H54 (cell line): ENCODE measurements at places on chromosomes 12 and 14.

DNA sequence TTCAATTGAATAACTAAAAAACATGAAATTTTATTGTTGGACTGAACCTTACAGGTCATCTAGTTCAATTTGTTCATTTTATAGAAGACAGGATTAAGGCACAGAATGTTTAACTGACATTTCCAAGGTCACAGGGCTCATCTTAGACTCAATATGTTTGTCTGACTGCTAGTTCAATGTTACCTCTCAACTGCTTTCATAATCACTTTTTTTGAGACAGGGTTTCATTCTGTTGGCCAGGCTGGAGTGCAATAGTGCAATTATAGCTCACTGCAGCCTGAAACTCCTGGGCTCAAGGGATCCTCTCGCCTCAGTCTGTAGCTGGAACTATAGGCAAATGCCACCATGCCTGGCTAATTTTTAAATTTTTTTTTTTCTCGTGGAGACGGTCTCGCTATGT, 24.4 kb upstream of the ITGA5 start:
- no peak for DNase-seq

- DNase-seq, result no peak
Measured at GRCh38 chr12:94145191-94145983, 3.0 kb upstream of the PLXNC1 start.

DNA sequence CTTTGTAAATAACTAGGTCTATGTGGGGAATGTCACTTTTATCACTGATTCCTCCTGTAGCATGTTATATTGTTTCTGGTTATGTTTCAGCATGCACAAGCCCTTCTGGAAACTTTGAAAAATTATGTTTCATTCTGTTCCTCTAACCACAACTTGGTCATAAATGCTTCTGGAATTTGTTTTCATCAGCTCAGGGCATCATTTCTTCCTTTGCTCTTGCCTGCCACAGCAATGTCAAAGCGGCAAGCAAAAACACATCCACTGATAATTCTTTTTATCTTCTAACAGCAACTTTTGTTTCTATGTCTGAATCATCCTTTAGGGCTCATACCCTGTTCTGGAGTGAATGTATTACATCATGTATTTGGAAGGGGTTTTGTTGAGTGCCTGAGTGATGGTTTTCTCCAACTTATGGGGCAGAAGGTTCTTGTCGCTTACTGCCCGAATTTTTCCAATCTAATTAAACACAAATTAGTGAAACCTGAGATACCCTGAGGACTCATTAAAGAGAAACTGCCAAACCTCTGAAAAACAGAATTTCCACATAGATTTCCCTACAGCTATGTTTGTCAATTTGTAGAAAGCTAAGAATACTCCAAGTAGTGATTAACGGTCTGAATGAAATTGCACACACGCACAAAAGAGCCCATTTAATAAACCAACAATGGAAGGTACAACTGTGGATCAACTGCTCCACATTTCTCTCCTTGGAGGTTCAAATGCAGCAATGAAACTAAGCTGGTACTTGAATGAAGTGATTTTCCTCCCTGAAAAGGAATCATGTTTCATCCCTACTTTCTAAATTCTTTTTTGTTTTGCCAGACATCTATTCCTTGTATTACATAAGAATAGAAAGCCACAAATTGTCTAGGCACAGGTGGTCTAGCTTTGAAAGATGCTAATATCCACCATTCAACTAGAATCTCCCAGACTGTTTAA, 173.5 kb upstream of the KRR1 start:
- DNase-seq, result no peak

DNA sequence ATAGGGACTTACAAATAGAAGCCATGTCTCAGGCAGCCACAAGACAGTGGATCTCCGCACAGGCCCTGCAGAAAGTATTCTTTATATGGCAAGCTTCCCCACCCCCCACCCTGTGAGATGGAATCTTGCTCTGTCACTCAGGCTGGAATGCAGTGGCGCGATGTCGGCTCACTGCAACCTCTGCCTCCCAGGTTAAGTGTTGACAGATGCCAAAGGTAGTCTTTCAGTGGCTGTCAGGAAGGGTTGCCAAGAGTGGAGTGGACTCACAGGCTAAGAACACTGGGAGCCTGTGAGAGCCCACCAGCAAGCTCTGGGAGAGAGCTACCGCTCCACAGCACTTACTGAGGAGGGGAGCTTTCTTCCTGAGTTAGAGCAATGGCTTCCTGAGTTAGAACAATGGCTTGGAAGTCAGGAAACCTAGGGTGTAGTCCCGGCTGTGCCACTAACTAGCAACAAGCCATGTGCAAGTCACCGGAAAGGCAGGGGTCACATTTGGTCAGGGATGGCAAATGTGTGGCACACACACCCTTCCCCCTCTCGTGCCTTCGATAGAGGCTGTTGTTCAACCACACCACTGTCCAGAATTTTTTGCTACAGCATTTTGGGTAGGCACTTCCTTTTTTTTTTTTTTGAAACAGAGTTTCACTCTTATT, 2.6 kb downstream of the RNASE1 start:
- no peak for DNase-seq

GRCh38 chr12:6376079-6376869, 911 bp upstream of the SCNN1A start:
- peak; percentile 73 for DNase-seq

- no peak for DNase-seq
Measured at GRCh38 chr14:56153267-56153666, 35.1 kb downstream of the PELI2 start.

GRCh38 chr14:69750495-69750894, 16.4 kb upstream of the SRSF5 start:
- DNase-seq, result no peak

DNA sequence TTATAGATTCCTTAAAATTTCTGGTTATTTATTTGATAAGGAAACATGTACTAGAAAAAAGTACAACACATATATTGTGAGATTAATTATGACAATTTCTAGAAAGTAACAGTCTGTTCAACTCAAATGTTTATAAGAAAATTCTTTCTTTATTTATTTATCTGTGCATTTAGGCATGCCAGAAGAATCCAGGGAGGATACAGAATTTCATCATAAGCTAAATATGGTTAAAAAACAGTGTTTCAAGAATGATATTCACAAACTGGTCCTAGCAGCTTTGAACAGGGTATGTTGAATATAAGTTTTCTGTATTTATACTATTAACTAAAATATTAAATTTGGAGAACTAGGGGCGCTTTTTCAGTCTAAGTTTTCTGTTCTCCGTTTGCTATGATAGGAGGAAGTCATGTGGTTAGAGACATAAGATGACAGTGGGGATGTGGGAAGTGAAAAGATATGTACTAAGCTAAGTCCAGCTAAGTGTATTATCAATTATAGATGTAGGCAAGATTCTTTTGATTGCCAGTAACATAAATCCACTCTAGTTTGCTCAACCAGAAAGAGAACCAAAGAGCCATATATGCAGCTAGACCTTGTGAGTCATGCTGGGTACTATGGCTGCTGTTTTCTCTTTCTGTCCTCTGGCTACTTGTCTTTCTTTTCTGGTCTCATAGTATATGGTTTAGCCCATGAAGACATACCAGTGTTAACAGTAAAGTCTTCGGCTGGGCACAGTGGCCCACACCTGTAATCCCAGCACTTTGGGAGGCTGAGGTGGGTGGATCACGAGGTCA, 39.0 kb downstream of the LRRK2 start:
- no peak for DNase-seq

DNA sequence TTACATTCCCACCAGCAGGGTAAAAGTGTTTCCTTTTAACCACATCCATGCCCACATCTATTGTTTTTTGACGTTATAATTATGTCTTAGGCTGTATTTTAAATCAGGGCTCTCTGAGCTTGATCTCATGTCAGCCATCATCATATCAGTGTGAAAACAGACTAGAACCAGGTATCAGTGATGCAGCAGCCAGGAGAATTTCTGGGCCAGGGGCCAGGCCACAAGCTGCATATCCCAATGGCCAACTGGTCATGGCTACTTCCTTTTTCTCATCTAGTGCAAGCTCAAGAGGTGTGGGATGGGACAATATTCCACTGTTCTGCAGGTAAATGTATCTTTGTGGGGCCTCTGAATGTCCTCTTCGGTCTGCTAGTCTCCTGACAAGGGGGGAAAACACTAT, 125.1 kb downstream of the CRADD start:
- no peak for DNase-seq
